ENCODE measurements at places on chromosomes 7 and 10. TPM values are rescaled to one million over a fixed set of nuclear protein-coding genes. Genes with fewer than 3 reads are reported as not detected.

DNA sequence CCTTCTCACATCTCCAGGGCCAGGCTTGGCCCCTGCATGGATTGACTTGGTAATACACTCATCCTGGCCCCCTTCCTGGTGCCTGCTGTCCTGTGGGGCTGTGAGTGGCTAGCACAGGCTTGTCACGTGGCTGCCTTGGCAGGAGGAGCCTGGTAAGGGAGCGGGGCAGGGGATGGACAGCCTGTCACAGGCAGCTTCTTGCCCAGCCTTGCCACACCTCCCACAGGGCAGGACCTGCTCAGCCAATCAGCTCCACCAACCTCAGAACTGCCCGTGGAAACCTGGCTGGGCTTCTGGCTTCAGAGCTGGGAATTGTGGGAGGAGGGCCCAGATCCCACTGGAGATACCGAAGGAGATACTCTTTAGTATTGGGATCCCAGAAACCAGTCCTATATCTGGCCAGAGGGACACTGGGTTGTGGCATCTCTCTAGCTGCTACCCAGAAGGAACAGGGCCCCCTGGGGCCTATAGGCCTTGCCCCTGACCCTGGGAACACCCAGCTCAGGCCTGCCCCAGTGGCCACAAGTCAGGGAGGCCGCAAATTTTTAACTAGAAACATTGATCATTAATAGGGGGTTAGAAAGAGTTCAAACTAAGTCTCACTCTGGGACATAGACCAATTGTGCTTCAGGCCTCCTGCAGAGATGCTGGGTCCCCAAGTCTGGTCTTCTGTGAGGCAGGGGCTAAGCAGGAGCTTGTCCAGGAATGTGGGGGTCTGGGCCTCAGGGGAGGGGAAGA, at the start of gene HOGA1:
TSS of gene HOGA1 (plus strand) at position 330 of the 738 bp plus-strand sequence. CDS start at position 645, 315 bp downstream.
- no peaks in the 10 kb centered on the region for H3K4me1 ChIP-seq
- no peaks in the 10 kb centered on the region for H3K36me3 ChIP-seq
- no peak within 1 kb of the TSS for H3K27ac ChIP-seq
- H3K4me3 ChIP-seq: no peak within 1 kb of the TSS
- no peaks in the 10 kb centered on the region for H3K27me3 ChIP-seq

DNA sequence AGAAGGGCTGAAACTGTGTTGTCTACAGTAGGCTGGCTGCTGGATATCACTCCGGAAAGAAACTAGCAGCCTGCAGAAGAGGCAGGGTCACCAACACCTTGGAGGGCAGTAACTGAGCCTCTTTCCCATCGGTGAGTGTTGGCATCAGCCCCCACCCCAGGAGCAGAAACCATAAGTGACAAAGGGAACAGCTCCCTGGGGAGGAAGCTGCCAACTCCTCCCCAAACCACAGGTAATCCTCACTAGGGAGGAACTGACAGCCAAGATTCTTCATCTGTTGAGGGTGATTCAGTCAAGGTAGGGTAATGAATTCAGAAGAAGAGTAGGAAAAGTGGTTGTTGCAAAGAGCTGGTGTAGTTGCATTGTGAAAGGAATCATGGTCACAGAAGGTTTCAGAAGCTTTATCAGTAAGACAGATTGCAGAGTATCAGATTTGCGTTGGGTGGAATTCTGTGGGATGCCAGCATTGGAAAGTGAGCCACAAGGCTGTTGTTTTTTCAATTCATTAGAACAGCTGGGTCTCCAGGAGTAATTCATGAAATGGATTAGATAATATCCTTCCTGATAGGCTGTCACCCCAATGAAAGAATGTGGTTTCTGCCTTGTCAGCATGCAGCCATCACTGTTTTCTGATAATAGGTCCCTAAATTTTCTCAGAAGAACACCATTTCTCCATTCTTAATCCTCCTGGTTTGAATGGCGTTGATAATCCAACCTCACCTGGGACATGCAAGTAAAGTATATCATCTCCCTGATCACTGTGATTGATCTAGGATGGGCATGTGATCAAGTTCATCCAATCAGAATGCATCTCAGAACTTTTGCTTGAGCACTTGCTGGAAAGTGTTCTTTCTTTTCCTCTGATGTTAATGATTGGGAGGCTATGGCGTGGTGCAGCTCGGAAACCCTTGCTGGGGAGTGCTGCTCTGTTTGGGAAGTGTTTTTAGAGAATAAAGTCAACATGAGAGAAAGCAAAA, 75.0 kb upstream of the CTBP2 start:
- H3K27me3 ChIP-seq: peaks cover 3% of the 10 kb centered on the region
- no peak overlapping the region for H3K27ac ChIP-seq
- no peak for DNase-seq
- H3K36me3 ChIP-seq: no peaks in the 10 kb centered on the region
- no peaks in the 10 kb centered on the region for H3K4me1 ChIP-seq

- H3K4me1 ChIP-seq: no peaks in the 10 kb centered on the region
- no peaks in the 10 kb centered on the region for H3K36me3 ChIP-seq
Observed at GRCh38 chr10:75497997-75498883, 66.8 kb downstream of the LRMDA start.

- no peaks in the 10 kb centered on the region for H3K4me1 ChIP-seq
- no peaks in the 10 kb centered on the region for H3K36me3 ChIP-seq
- H3K27me3 ChIP-seq: no peaks in the 10 kb centered on the region
- no peak overlapping the region for H3K4me3 ChIP-seq
Observed at GRCh38 chr7:158351481-158351880, 236.1 kb downstream of the PTPRN2 start.

MKI67 gene
- 5.3 TPM for total RNA-seq

DNA sequence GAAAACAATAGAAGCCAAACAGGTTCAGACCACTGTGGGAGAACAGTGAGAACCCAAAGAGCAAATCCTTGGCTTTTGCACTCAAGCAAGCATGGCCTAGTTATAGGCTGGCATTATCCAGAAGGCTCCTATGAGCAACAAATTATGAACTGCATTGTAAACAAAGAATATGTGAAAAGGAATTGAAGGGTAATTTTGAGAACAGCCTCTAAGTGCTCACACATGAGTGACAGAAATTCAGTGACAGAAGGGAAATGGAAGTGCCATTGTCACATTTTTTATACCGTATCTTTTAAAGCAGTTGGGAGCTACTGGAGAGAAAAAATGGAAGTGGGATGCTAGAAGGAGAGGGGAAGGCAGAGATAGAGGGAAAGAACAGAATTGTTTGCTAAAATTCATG, 114.2 kb downstream of the MACC1 start:
- H3K27me3 ChIP-seq: no peaks in the 10 kb centered on the region
- H3K27ac ChIP-seq: no peak overlapping the region
- no peak for DNase-seq
- H3K4me1 ChIP-seq: no peaks in the 10 kb centered on the region
- no peaks in the 10 kb centered on the region for H3K36me3 ChIP-seq

ARHGAP22 gene
- 0.40 TPM for total RNA-seq

GRCh38 chr7:106640368-106641141, 20.4 kb downstream of the CCDC71L start:
- no peaks in the 10 kb centered on the region for H3K4me1 ChIP-seq
- no peaks in the 10 kb centered on the region for H3K36me3 ChIP-seq
- no peak overlapping the region for H3K27ac ChIP-seq
- peaks cover 5% of the 10 kb centered on the region for H3K27me3 ChIP-seq
- no peak overlapping the region for H3K4me3 ChIP-seq
- DNase-seq: no peak

GRCh38 chr10:87775766-87776165, 42.3 kb downstream of the ATAD1 start:
- H3K36me3 ChIP-seq: peaks cover 32% of the 10 kb centered on the region
- no peaks in the 10 kb centered on the region for H3K4me1 ChIP-seq
- H3K27ac ChIP-seq: no peak overlapping the region
- no peaks in the 10 kb centered on the region for H3K27me3 ChIP-seq
- no peak overlapping the region for H3K4me3 ChIP-seq
- no peak for DNase-seq

GRCh38 chr7:2362385-2363088, 7.9 kb downstream of the EIF3B start:
- no peak overlapping the region for H3K4me3 ChIP-seq
- H3K36me3 ChIP-seq: peaks cover 65% of the 10 kb centered on the region
- DNase-seq: no peak
- peaks cover 30% of the 10 kb centered on the region for H3K4me1 ChIP-seq

IKZF1 gene
- total RNA-seq: 391 TPM

- no peak overlapping the region for H3K27ac ChIP-seq
- DNase-seq: no peak
- H3K4me1 ChIP-seq: no peaks in the 10 kb centered on the region
- no peak overlapping the region for H3K4me3 ChIP-seq
Observed at GRCh38 chr10:11895598-11895997, 72.4 kb downstream of the PROSER2 start.

- DNase-seq: no peak
- H3K4me1 ChIP-seq: no peaks in the 10 kb centered on the region
- no peaks in the 10 kb centered on the region for H3K36me3 ChIP-seq
- no peaks in the 10 kb centered on the region for H3K27me3 ChIP-seq
- no peak overlapping the region for H3K27ac ChIP-seq
Observed at GRCh38 chr10:44890696-44891563, 20.2 kb upstream of the TMEM72 start.

HOXA10 gene
- 3.3 TPM for total RNA-seq

DNA sequence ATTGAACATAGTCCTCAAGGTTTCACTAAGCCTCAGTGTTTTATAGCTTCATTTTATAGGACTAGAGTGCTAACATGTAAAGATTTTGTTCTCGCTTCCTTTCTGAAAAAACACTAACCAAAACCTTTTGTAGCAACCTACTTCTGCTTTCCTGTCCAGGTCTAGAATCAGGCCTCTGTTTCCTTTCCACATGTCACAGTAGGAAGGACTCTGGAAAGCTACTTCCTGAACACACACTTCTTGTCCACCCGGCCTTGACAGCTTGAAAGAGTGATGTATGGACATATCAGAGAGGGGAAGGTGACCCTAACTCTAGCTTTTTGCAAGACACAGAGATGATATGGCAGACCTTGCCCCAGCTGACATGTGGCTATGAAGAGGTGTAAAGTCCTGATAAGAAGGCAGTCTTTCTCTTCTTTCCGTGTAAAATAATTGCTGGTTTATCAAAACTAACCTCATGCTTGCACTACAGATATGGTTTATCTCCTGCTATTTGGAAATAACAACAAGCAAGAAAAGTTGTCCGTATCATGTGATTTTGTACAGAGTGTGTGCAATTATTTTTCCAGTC, 175.4 kb downstream of the SKAP2 start:
- H3K36me3 ChIP-seq: no peaks in the 10 kb centered on the region
- no peaks in the 10 kb centered on the region for H3K27me3 ChIP-seq

CFAP69 gene
- not detected for total RNA-seq

- no peak overlapping the region for H3K4me3 ChIP-seq
- no peaks in the 10 kb centered on the region for H3K36me3 ChIP-seq
- H3K27ac ChIP-seq: no peak overlapping the region
- no peaks in the 10 kb centered on the region for H3K4me1 ChIP-seq
- DNase-seq: no peak
Observed at GRCh38 chr7:36109013-36109627, 43.9 kb upstream of the EEPD1 start.
